Vagina (tissue), 2 donors: ENCODE measurements at places on chromosomes 16 and 17. TPM values are rescaled to one million over a fixed set of nuclear protein-coding genes. Genes with fewer than 3 reads are reported as not detected.

Gene NKIRAS2
- total RNA-seq = 28.7 TPM

- H3K27ac ChIP-seq = no peak overlapping the region
- H3K4me1 ChIP-seq = no peaks in the 10 kb centered on the region
- DNase-seq = no peak
- no peaks in the 10 kb centered on the region for H3K27me3 ChIP-seq
- H3K4me3 ChIP-seq = no peak overlapping the region
- no peaks in the 10 kb centered on the region for H3K36me3 ChIP-seq
Measured at GRCh38 chr17:63525190-63525946, 2.2 kb downstream of the KCNH6 start.

DNA sequence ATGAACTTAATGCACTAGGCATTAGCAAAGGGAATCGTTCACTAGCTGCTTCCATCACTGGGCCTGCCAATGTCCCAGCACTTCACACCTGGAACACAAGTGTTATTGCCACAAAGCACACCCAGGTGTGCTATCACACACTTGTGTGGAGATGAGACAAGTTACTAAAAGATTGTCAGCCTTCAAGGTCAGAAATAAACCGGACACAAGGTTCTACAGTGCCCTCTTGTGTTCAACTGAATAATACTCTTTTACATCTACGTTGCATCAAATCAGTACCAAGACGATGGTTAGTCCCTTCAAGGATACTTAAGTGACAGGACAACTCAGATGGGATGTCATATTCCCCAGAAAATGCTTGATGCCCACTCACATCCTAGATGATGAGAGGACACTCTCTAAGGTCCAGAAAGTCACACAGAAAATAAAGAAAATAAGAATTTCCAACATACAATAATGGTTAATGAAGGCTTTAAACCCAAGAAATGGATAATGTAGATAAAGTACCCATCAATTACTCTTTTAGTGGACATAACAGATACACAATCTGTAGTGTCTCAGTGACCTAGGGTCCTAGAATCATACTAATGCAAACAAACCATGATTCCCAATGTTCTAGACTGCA lies 16.4 kb upstream of the GLG1 start:
- H3K4me3 ChIP-seq = no peak overlapping the region
- DNase-seq = no peak
- H3K27me3 ChIP-seq = no peaks in the 10 kb centered on the region
- no peaks in the 10 kb centered on the region for H3K4me1 ChIP-seq

DNA sequence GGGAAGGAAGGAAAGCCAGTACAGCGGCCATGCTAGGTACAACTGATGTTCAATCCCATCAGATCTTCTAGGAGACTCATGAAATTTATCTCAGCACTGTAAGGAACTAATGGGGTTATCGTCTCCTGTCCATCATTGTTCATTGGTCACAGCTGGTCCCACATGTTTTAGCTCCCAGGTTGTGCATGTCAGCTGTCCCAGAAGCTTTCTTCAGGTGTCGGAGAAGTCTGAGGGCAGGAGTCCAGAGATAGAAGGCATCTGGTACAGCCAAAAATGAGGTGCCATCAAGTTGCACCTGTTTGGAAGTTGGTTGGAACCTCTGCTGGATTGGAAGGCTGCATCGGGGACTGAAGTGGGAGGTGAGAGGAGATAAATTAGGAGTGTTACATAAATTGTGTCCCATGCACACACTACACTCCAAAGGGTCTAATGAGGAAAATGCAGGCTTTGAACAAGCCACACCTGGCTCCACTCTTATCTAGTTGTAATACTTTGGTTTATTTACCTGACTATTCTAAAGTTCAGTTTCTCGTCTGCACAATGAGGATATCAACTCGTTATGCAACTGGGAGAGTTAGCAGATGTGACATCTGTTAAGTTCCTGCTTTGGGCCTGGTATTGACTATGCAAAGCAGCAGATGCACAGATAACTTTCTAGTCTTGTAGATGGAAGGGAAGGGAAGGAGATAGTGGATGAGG lies 62.9 kb downstream of the MAP2K6 start:
- H3K4me1 ChIP-seq = peaks cover 27% of the 10 kb centered on the region
- H3K27me3 ChIP-seq = no peaks in the 10 kb centered on the region
- no peak for DNase-seq
- no peaks in the 10 kb centered on the region for H3K36me3 ChIP-seq

- no peak within 1 kb of the TSS for H3K27ac ChIP-seq
- H3K36me3 ChIP-seq = no peaks in the 10 kb centered on the region
- H3K27me3 ChIP-seq = peaks cover 14% of the 10 kb centered on the region
- no peak for DNase-seq
- H3K4me3 ChIP-seq = peak within 1 kb of the TSS; percentile 35
Measured at GRCh38 chr17:46818316-46818928, at the start of gene WNT3. WNT3 (minus strand) TSS chr17:46818692; CDS start chr17:46818597, 95 bp downstream.

GRCh38 chr16:50621452-50621792 lies 59.7 kb downstream of the SNX20 start:
- DNase-seq = no peak
- H3K27me3 ChIP-seq = no peaks in the 10 kb centered on the region
- no peaks in the 10 kb centered on the region for H3K36me3 ChIP-seq
- no peak overlapping the region for H3K27ac ChIP-seq
- peaks cover 2% of the 10 kb centered on the region for H3K4me1 ChIP-seq
- no peak overlapping the region for H3K4me3 ChIP-seq

DNA sequence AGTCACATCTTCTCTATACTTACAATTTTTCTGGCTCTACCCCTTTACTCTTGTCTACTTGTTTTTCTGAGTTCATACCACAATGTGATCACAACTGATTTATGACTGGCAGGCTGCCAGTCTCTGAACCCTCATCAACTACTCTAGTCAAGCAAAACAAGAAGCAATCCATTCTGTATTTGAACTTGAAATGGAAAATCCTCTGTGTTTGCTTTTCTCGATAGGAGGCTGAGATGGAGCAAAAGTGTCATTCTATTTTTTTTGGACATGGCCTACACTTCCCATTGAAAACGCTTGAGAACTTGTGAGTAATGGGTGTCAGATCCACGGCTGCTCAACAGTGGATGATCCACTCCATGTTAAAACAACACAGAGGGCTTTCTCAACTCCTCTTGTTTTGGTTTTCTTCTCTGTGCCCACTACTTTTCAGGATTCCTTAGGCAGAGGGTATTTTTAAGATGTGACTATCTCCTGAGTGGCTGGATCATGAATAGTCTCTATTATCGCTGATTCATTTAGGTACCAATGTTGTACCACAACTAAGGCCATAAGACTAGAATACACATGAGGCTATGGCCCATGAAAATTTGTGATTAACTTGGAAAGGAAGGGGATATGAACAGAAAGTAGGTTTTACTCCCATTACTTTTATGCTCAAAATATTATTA lies 11.7 kb downstream of the TMEM100 start:
- H3K4me3 ChIP-seq = no peak overlapping the region
- no peak overlapping the region for H3K27ac ChIP-seq
- H3K27me3 ChIP-seq = no peaks in the 10 kb centered on the region

GRCh38 chr17:40598619-40599467 lies 33.6 kb upstream of the CCR7 start:
- peak overlapping the region; percentile 31 for H3K27ac ChIP-seq
- no peaks in the 10 kb centered on the region for H3K27me3 ChIP-seq
- DNase-seq = peak; percentile 70

GRCh38 chr17:60510031-60510430 lies 16.0 kb downstream of the APPBP2 start:
- H3K27me3 ChIP-seq = no peaks in the 10 kb centered on the region
- H3K4me3 ChIP-seq = no peak overlapping the region
- no peak for DNase-seq
- no peak overlapping the region for H3K27ac ChIP-seq
- H3K4me1 ChIP-seq = peaks cover 48% of the 10 kb centered on the region

DNA sequence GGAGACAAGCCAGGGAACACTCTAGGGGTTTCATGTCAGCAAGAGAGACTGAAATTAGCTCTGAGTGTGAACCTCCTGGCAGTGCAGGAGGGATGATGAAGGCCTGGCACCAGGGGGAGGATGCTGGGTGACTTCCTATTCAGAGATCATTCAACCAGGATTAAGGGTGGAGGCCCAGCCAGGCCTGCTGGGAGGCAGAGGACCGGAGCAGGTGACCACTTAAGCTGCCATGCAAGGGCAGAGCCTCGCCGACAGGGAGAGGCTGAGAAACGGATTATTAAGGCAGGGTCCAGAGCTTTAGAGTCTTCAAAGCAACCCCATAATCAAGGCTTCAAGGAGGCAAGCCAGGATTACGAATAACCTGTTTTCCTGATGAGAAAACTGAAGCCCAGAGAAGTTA lies 10.6 kb upstream of the SRCIN1 start:
- H3K4me1 ChIP-seq = no peaks in the 10 kb centered on the region
- no peaks in the 10 kb centered on the region for H3K36me3 ChIP-seq
- H3K27ac ChIP-seq = no peak overlapping the region
- H3K27me3 ChIP-seq = no peaks in the 10 kb centered on the region
- H3K4me3 ChIP-seq = no peak overlapping the region

DNA sequence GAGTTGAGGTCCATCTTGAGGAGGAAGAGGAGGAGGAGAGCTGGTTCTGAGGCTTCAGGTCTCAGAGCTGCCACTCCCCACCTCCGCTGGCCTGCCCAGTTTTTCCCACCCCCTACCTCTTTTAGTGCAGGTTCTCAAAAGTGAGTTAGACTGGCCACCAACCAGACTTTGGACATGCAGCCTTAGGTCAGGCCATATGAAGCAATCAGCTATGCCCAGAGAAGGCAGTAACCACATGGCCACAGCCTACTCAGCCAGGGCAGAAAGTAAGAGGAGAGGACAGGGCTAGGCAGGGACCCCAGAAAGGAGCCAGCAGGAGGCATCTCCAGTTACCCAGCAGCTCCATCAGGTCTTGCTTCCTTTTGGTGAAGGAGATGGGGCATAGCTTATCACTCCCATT lies 9.0 kb downstream of the MYO15A start:
- no peaks in the 10 kb centered on the region for H3K4me1 ChIP-seq
- no peaks in the 10 kb centered on the region for H3K36me3 ChIP-seq
- no peak overlapping the region for H3K27ac ChIP-seq
- DNase-seq = no peak
- H3K27me3 ChIP-seq = no peaks in the 10 kb centered on the region

- H3K4me1 ChIP-seq = no peaks in the 10 kb centered on the region
- H3K27me3 ChIP-seq = no peaks in the 10 kb centered on the region
- no peaks in the 10 kb centered on the region for H3K36me3 ChIP-seq
- no peak overlapping the region for H3K4me3 ChIP-seq
Measured at GRCh38 chr17:74389084-74389753, 21.9 kb downstream of the GPR142 start.
